Cortex of kidney (tissue), 1 donor: ENCODE measurements at places on chromosomes 4 and X.

DNA sequence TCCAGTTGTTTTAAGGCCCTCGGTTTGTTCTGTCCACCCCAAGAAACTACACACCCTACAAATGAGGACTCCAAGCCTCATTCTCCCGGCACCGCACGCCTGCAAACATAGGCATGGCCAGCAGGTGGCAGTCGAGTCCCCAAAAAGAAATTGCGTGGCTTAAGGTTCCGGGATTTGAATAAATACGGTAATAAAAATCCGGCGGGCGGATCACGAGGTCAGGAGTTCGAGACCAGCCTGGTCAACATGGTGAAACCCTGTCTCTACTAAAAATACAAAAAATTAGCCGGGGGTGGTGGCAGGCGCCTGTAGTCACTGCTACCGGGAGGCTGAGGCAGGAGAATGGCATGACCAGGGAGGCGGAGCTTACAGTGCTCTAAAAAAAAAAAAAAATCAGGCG is 21.8 kb upstream of the CSF2RA start:
- DNase-seq: no peak

DNA sequence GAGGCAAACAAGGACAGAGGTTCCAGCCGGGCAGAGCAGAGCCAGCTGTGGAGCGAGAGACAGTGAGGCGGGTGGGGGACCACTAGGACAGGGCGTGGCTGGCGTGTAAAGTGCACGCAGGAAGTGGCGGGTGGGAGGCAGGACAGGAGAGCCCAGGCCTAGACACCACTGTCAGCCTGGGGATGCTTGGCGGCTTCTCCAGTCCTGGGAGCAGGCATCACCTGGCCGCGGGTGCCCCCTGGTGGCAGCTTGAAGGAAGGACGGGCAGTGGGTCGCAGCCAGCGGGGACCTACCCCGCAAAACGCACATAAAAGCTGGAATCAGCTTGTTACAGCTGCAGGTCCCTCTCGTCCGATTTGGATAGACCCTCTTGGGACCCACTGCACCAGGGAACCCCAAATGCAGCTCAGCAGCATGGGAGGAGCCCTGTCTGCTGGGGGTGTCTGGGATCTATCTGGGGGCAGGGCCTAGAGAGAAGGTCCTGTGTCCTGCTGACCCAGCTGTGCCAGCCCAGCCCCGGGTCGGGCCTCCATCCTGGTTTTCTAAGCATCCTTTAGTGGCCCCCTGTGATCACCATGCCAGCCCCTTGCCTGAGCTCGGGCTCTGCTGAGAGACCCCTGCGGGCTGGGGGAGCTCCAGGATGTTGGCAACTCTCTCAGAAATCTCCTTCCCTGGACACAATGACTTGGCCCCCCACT is 57.7 kb downstream of the WFS1 start:
- DNase-seq: no peak

GRCh38 chr4:86319390-86319789 is 40.5 kb downstream of the MAPK10 start:
- no peak for DNase-seq

- DNase-seq: no peak
These were observed 148.6 kb downstream of the STK32B start for GRCh38 chr4:5199912-5200311.
